ENCODE measurements at places on chromosomes 12 and 14.

DNA sequence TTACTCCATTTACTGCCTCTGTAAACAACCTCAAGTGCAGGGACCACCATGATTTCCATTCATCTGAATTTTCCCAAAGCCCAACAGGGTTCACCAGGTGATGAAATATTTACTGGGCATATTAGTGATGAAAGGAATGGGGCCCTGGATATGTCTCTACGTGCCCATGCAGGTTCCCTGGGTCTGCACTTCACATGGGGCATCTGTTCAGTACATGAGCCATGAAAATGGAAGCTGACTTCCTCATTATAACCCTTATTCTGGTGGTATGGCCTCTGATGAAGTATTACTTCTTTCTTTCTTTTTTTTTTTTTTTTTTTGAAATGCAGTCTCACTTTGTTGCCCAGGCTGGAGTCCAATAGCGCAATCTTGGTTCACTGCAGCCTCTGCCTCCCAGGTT is 26.5 kb upstream of the CORO1C start:
- no peak for DNase-seq

DNA sequence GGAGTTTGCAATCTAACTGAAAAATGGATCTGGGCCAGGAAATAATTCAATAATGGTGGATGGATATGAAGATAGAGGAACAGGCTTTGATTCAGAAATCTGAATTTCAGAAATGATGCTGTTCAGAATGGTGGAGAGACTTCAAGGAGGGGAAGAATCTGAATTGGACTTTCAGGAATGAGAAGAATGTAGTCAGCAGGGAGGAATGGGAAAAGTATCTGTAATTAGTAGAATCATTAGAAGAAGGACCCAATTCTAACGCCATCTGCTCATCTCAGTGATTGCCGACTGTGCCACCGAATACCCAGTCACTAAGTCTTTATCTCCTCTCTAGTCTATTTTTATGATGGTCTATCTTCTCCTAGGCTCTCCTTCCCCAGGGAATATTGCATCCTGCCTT is 363.2 kb downstream of the GALC start:
- DNase-seq = no peak

DNA sequence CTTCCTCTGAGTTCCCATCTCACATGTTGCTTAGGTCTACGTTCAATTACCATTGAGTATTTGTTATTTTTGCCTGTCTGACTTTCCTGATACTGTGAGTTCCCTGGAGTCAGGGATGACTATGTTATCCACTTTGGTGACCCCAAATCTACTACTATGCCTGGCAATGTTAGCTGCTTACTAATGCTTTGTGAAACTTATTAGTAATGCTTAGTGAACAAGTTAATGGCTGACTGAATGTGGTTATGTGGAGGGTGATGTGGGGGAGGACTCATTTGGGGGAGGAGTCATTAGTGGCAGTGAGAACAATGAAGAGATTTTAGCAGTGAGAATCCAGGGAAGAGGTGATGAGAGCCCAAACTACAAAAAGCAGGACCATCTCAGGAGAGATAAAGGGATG is 121.6 kb downstream of the KTN1 start:
- no peak for DNase-seq

GRCh38 chr14:61515436-61516117 is 179.7 kb upstream of the HIF1A start:
- no peak for DNase-seq

- no peak for DNase-seq
Measured at GRCh38 chr12:69404851-69405565, 45.5 kb downstream of the YEATS4 start.

DNA sequence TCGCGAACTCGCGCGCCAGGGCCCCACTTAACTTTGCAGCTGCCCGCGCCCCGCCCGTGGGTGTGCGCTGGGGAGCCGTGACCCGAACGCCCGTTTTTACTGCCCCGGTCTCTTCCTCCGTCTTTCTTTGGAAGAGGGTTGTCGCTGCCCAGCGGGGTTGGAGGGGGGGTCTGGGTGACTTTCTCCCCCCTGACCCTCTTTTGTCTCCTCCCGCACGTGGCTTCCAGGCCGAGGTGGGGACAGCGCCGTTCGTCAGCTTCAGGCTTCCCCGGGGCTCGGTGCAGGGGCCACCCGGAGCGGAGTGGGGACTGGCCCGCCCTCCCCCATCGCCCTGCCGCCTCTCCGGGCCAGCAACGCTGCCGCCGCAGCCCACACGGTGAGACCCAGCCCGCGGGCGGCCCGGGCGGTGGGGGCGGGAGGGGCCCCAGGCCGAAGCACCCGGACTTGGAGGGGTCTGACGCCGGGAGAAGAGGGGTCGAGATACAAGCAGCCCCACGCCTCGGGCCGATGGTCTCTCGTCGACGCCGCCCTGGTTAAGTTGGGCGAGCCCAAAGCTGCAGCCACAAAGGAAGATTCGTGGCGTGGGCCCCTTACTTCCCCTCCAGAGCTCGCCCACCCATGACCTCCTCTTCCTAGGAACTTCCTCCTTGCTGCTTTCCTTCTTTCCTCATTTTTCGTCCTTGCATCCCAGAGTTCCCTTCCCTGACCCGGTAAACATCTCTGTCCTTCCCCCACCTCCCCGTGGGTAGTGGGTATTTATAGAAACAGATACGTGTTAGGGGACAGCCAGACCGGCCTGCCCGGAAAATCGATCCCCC is 1.2 kb downstream of the DYRK2 start:
- DNase-seq = peak; percentile 31

DNA sequence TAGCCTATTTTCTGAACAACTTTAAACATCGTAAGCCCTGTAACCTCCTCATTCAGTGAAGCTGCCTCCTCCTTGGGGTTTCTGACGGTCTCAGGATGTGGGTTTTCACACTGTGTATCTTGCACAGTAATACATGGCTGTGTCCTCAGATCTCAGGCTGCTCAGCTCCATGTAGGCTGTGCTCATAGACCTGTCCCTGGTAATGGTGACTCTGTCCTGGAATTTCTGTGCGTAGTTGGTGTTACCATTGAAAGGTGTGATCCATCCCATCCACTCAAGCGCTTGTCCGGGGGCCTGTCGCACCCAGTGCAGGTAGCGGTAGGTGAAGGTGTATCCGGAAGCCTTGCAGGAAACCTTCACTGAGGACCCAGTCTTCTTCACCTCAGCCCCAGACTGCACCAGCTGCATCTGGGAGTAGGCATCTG is 980.5 kb downstream of the TMEM121 start:
- DNase-seq = no peak

DNA sequence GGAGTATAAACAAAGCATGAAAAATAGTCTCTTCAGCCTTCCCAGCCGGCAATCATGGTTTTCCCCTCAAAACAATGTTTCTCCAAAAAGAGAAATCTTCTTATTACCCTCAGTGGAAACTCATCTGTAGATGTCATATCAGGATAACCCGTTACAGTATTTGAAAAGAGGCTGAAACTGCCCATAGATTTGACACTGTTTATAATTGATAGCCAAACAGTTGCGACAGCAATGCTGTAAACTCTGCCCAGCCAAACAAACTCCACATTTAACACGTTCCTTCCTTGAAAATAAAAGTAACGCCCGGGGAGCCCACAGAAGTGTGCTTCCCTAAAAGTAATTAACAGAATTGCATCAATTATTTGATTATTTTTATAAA is 201.3 kb upstream of the FOXN3 start:
- no peak for DNase-seq

DNA sequence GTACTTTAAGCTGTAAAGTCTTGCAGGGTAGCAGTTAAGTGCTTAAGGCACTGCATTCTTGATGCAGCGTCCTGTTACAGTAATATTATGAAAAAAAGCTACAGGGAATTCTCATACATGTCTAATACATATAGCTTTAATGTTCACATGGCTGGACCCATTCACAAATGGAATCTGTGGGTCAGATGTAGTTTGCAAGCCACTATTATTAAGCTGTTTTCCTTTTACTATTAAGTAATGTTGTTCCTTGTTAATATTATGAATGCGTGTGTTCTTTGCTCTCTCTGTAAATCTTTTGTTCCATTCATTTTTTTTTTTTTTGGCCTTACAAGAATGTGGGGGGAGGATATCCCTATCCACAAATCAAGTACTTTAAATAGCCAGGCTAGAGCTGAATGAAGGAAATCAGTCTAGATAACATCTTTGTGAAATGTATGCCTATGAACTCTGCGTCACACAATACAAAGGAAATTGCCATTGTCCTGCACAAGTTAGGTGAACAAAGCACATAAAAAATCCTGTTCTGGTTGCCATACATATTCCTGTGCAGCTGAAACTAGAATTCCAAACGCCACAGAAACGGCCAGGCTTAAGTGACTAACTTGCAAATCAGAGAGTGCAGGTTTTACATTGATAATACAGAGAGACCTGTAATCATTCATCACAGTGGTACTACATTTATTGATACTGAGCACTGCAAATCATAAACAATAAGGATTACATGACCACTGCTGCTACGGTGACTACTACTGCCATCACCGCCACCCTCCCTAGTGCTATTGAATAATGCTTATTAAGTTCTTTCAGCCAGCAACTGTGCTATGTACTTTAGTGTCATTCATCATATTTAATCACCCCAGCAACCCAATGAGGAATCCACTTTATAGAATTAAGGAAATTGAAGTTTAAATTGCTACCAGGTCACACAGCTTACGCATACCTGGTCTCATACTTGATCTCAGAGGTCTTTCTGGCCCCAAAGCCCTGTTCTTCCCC is 111.9 kb downstream of the HMGA2 start:
- DNase-seq = no peak

- no peak for DNase-seq
Measured at GRCh38 chr14:73289308-73289707, 52.0 kb downstream of the PAPLN start.

DNA sequence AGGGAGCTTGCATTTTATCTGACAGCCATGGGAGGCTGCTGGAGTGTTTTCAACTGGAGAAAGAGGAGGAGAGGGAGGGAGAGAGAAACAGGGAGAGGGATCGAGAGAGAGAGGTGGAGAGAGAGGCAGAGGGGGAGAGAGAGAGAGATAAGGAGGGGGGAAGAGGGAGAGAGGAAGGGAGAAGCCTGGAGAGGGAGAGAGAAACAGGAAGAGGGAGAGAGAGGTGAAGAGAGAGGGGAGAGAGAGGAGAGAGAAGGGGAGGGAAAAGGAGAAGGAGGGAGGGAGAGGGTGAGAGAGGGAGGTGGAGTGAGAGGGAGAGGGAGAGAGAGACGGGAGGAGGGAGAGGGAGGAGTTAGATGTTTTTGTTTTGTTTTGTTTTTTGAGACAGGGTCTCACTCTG is 45.6 kb downstream of the DNAH10 start:
- DNase-seq = no peak

DNA sequence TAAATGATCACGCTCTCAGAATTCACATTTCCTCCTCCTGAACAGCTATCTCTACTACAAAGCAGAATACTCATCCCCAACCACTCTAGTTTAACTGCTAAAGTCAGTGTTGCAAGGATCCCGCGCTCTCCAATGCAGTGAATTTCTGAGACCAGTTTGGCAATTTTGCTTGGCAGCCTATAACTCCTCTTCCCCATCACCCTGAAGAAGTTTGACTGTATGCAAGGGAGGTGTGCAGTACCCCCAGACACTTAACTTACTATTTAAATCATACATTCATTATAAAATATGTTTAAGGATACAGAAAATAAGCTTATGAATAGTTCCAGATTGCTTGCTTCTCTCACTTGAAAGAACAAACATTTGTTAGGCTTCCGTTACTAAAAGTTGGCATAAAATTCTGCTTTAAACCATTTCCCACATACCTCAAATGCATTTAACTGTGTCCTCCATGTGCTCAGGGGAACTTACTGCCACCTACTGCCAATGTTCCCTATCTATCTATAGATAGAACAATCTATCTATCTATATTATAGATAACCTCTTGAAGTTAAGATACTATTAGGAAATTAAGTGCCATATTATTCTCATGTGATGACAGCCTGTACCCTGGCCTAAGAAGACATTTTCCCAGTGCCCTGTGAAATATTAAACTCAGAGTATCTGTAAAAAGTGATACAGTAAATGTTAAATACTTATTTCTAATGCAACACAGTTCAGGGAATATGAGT is 2.4 kb downstream of the LGR5 start:
- no peak for DNase-seq

- no peak for DNase-seq
Measured at GRCh38 chr12:70637303-70638085, at the start of gene PTPRB. TSS of gene PTPRB (minus strand) at chr12:70637429. CDS start at chr12:70637395, 34 bp downstream.

- no peak for DNase-seq
Measured at GRCh38 chr12:40197590-40197989, 27.2 kb upstream of the LRRK2 start.

DNA sequence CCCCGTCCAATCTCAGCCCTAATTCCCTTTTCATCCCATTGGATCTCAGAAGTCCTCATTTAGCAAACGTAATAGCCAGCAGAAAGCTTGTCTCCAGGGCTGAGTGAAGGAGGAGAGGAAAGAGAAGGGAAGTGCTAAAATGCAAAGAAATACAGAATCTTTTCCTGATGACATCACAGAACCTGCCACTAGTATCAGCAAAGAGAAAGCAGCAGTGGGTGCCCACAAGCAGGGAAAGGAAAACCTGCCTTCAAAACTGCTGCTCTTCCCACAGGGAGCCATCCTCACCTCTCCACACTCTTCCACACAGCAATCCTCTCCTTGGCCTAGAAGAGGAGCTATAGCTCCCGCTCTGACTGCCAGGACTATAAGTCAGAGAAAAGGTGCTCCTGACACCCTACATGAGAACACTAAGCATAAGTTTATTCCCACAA is 11.3 kb downstream of the MED13L start:
- no peak for DNase-seq

DNA sequence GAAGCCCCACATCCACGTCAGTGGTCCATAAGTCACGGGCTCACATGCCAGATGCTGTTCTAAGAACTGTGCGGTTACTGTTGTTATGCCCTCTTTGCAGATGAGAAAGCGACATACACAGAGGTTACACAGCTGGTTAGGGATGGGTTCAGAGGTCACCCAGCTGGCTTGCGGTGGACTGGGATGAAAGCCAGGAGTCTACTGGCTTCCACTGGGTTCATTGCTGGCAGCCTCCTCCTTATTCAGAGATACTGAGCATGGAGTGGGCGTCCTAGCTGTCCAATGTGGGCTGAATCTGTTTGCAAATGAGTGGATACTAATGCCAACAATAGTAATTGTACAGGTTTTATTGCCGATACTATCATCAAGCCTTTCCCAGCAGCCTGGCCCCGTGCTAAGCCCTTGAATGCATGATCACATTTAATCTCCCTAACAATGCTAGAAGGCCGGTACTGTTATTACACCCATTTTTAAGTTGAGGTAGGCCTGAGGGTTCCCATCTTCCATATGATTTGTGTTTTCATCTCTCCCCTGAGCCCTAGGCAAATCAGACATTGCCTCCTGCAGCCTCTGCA is 129.1 kb downstream of the PLXNC1 start:
- no peak for DNase-seq

GRCh38 chr14:66979101-66979974 is 209.9 kb upstream of the GARIN2 start:
- no peak for DNase-seq

DNA sequence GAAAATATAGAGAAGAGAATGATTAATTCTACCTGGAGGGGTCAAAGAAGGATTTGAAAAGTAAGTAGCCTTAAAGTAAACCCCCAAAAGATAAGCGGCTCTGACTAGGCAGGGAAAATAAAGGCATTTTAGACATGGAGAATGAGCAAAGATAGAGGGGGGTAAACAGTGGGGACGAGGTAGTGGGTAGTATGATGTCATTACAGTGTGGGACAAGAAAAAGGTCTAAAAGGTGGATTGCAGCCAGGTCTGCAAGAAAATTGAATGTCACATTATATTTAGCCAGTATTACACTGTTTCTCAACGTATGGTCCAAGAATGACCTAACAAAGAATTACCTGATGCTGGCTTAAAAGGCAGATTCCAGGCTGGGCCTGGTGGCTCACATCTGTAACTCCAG is 55.8 kb upstream of the CIT start:
- DNase-seq = no peak

Measured in activated gamma-delta T cell (primary cell).